ENCODE measurements at places on chromosomes 12 and 14.

GRCh38 chr12:22978962-22979361 is 354.0 kb downstream of the ETNK1 start:
- DNase-seq, result no peak

GRCh38 chr12:12804432-12804886 is 8.7 kb upstream of the DDX47 start:
- DNase-seq, result no peak

- no peak for DNase-seq
Observed at GRCh38 chr14:72629534-72629933, 264.4 kb downstream of the DPF3 start.

DNA sequence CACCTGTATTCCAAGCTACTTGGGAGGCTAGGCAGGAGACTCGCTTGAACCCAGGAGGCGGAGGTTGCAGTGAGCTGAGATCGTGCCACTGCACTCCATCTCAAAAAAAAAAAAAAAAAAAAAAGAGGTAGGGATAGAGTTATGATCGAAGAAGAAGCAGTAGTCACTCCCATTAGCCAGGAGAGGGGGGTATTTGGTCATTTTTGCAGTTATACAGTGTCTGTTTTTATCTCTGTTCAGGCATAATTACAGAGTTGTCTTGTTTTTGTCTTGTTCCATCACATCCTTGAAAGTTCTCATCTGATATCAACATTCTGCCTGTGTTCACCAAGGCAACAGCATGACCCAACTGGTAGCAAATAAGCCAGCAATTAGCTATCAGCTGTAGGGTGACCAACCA is 98.5 kb upstream of the TMPO start:
- peak; percentile 14 for DNase-seq

Measured in GM12865 (cell line).